ENCODE measurements at places on chromosomes 2 and 18.

DNA sequence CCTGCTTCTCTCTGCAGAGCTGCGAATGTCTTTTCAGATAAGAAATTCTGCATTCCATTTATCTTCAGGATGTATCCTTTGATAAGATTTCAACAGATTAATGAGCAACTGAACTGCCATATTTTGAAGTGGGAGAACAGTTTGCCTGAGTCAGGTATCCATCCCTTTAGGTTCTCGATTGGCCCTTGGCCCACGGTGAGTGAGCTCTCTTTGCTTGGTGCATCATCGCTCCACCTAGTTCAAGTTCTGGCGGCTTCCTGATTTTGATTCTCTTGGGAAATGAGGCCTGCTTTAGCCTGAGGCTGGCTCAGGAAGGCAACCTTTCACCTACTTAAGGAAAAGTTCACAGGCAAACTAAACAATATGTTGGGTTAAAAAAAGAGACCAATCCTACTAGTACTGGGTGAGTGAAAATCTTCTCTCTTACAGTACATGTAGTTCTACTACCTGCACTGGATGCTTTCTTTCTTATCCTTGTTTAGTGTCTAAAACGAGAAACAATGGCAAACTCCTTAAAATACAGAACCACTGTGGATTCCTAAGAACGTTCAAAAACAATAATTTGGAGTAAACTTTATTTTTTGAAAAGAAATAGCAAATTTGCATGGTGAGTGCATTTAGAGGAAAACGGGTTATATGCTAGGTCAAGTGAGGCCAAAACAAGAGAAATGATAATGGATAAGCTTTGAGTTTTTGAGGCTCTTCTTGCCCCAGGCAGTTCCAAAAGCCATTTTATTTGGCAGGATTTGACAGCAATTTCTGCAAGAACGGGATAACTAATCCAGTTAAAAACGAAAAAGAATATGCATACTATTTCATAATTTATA lies 837 bp upstream of the ACSL3 start:
- DNase-seq, result no peak

- no peak for DNase-seq
Measured at GRCh38 chr2:28378679-28379584, 13.7 kb upstream of the FOSL2 start.

DNA sequence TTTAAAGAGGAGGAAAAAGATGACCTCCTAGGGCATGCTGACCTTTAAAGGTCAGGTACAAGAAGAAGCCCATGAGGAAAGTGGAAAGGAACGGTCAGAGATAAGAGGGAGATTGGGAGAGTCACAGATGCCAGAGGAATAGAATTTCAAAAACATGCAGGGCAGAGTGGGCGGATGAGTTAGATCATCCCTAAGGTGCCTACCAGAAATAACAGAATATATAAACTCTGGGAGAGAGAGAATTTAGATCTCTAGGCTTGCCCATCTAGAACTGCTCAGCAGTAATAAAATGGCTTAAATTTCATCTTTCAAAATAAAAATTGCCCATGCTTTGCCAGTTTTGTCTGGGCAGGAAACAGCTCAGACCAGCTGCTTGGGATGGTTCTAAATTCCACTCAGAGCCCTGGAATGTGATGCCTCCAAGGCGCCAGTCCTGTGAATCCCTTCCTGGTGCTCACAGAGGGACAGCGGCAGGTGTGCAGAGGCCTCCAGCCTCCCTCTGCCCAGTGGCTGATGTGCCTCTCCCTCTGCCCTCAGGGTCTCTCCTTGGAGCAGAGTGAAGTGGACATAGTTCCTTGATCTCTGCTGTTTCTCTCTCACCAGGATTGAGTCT lies 130.9 kb downstream of the ANTXR1 start:
- DNase-seq, result no peak

DNA sequence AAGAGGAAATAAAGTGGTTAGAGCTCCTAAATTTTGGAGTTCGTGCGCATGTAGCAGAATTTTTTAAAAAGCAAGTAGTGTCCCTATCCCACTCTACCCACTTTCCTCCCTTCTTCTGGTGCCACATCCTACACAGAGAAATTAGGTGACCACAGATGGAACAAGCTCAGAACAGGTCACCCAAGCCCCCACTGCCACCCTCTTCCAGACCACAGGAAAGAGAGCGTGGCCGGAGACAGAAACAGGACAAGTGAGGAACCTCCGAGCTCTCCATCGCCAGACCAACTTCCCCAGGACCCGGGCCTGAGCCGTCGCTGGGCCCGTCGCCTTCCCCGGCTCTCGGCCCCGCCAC lies 433 bp downstream of the NPC1 start:
- DNase-seq, result no peak

GRCh38 chr2:168600949-168601348 lies 144.9 kb downstream of the CERS6 start:
- DNase-seq, result no peak

GRCh38 chr2:144948205-144948855 lies 428.4 kb upstream of the ZEB2 start:
- no peak for DNase-seq

GRCh38 chr2:111208639-111209038 lies 87.9 kb downstream of the BCL2L11 start:
- no peak for DNase-seq

GRCh38 chr18:35776473-35776872 lies 194.9 kb downstream of the GALNT1 start:
- DNase-seq, result no peak
